Stimulated activated CD4-positive, alpha-beta T cell treated with anti-CD3 and anti-CD28 coated beads, TNF-alpha, amount 100 ng/mL, for 4 hours (primary cell): ENCODE measurements at places on chromosomes 13 and 19.

- DNase-seq = no peak
These were observed 185.0 kb downstream of the TUBA3C start for GRCh38 chr13:18996627-18997051.

GRCh38 chr19:18449552-18449951, 11.6 kb upstream of the ISYNA1 start:
- no peak for DNase-seq

DNA sequence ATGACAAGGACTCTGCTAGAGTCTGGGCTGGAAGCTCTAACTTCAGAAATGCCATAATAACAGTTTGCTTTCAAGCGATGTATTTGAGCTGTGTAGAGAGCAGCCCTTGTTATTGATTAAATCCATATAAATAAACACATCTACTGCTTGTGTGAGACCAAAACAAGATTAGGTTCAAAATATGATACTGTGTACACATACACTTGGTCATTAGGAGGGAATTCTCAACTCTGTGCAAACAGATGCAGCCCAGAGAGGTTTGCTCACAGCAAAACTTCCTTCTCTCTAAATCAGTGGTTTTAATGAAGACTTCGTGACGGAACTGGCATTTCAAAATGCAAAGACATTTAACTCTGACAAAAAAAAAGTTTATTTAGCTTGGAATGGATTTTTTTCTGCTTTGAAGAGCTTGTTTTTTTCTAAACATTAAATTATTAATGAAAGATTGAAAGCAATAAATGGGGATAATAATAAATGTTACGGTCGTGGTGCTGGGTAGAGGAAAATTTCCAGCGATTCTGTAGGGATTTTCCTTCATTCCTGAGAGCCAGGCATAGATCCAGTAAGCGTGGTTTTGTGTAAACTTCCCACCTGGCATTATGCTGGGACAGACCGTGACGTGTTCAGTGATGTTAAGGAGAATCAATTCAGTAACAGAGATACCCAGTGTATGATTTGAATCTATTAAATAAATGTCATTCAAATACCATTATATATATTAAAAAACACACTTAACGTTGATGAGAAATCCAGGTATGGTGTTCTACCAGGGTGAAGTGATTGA, 213.7 kb downstream of the TEX29 start:
- no peak for DNase-seq

DNA sequence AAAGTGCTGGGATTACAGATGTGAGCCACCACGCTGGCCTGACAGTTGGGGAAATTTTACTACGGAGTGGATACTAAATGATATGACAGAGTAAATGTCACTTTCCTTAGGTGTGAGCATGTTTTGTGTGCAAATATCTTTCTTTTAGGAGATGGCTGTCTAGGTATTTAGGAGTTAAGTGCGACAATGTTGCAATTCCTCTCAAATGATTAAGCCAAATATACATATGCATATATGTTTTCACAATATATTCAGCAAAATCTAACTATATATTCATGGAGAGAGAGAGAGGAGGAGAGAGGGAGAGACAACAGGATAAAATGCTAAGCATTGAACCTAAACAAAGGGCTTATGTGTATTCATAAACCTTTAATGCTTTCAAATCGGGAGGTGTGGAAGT, 5.4 kb upstream of the SERTAD3 start:
- DNase-seq = no peak

DNA sequence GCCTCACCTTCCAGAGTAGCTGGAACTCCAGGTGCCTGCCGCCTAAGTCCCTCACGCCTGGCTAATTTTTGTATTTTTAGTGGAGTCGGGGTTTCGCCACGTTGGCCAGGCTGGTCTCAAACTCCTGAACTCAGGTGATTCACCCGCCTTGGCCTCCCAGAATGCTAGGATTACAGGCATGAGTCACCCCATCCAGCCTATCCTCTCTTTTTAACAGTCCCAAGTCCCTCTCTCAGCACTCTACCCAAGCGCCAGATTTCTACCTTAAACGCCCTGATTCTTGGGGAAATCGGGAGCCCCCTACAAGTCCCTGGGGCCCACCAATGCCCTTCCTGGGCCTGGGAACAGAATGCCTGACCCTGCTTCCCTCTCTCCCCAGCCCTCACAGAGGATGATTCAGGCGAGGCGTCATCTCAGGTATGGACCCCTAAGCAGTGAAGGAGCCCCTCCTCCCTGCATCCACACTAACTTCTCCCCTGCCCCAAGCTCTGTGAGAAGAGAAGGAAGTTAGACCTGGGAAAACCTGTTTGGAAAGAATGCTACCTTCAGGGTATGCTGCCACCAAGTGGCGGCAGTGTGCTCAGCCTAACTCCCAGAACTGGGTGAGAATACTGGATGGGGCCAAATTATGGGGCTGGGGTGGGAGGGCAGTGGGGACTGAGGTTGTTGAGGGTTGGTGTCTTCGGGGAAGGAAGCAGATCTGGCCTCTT, 20.8 kb upstream of the EBI3 start:
- no peak for DNase-seq

- DNase-seq = no peak
These were observed 60.6 kb downstream of the MBNL2 start for GRCh38 chr13:97282705-97283104.

DNA sequence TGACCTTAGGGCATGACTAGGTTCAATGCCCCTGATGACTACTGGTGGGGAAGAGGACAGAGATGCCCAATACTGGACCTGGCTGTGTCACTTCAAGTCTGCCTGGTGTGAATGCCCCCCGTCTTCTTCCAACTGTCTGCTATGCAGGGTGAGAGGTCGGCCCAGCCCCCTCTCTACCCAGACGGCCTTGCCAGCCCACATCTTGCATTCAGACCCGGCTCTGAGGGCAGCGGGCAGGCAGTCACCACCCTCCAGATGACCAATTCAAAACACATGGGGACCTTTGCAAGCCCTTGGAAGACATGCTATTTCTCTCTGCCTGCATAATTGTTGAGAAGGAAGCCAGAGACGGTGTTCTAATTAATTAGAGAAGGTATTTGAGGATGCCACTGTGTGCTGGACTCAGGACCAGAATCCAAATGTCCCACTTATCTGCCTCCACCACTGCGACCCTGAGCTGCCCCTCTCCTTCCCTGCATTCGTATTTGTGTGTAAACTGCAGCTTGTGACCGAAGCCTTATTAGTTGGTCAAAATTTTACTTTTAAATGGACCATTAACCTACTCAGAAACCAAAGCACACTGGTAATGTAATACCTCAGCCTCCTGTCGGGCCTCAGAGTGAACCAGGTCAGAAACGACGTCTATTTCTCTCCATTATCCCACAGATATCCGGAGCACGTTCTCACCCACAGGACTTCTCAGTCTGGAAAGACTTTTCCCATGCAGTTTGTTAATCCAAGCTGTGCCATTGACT, 407.0 kb downstream of the ZNF536 start:
- DNase-seq = no peak
